ENCODE measurements at places on chromosomes 1 and 21. TPM values are rescaled to one million over a fixed set of nuclear protein-coding genes. Genes with fewer than 3 reads are reported as not detected.

- no peak for DNase-seq
Observed at GRCh38 chr1:201631037-201631436, 92.1 kb downstream of the NAV1 start.

- peak; percentile 85 for DNase-seq
Observed at GRCh38 chr1:19448491-19449439, 36.6 kb downstream of the CAPZB start.

RAB42 gene
- total RNA-seq = 1.2 TPM

DNA sequence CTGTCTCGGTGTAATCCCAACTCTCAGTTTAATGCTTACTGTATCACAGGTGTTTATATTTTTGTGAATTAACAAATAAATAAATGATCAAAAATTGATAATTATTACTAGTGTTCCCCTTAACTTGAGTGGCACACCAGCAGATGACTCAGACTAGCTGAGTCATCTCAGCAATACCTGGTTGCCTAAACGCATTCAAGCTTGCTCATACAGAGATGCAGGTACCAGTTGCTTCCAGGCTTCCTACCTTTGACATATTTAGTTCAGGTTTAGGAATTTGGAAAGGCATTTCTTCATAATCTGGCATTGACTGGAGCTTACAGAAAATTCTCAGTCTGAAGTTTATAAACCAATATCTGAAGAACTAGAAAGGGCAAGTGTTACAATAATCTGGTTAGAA, 78.9 kb upstream of the LMO4 start:
- no peak for DNase-seq

ADAM30 gene
- total RNA-seq = not detected

- no peak for DNase-seq
Observed at GRCh38 chr1:41492341-41492848, 7.9 kb upstream of the EDN2 start.

GRCh38 chr1:7860130-7860529, 7.3 kb upstream of the UTS2 start:
- no peak for DNase-seq

DNA sequence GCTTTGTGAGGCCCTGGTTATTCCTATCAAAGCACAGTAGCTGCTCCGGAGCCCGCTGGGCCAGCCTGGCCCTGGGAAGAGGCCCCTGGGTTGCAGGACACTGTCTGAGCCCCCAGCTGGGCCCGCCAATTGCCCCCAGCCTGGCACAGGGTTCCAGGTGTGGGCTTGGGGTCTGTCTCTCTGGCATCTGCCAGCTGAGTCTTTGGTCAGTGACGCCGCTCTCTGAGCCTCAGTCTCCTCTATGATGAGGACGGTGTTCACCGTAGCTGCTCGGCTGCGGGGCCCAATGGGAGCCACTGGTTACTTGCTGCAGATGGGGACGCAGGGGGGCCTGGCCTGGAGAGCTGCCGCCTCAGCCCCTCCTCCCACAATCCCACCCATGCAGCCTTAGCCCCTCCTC, 41.0 kb downstream of the TP73 start:
- DNase-seq = no peak

DNA sequence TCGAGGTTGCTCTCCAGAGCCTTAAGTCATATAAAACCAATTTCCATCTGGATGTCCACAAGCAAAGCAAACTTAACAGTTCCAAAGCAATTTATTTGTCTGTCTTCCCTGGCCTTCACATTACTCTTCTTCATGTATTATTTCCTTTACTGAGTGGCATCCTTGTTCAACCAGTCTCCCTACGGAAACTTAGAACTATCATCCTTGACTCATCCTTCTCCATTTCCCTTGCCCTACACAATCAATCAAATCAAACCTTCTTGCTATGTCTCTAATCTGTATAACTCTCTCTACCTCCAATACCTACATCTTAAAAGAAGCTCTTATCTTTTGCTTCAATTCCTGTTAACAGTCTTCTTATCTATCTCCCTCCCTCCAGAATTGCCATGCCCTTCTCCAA, 25.4 kb downstream of the EGLN1 start:
- no peak for DNase-seq

DNA sequence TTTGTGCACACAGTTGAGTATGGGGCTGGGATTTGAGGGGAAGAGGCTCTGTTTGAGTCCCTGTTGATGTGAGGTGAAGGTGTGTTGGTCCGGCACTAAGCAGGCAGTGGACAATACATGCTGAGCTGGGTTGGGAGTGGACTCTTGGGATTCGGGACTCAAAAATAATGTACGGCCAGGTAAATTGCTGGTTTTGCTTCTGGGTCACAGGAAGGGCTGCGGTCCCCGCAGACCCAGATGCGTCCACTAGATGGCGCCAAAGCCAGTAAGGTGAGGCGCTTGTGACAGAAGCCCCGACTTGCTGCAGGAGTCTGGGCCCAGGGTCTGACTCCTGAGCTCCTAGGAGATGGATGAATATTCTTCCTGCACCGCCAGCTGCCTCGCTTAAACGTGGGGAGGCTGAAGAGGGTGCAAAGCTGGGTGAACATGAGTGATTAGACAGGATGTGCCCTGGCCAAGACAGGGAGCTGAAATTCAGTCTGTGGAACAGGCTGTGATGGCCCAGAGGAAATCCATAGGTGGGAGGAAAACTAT, 61.4 kb downstream of the ACBD3 start:
- peak; percentile 78 for DNase-seq

ADAMTS1 gene
- total RNA-seq = 23.0 TPM

DNA sequence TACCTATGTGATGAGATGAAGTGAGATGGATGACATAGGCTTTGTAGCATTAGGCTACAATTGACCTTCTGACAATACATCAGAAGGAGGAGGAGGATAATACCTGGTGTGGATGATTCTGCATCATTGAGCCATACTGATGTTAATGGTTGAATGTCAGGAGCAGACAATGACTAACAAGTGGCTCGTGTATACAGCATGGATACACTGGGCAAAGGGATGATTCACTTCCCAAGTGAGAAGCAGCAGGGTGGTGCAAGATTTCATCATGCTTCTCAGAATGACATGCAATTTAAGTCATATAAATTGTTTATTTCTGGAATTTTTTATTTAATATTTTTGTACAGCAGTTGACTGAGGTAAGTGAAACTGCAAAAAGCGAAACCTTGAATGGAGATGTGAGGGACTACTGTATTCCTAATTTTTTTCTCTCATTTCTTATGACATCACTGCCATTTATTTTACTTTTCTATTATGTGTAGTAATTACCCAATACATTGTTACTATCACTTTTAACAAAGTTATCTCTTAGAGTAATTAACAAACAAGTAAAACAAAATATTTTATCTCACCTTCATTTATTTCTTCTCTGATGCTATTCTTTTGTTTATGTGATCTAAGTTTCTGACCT, 34.4 kb upstream of the COP1 start:
- peak; percentile 11 for DNase-seq

DNA sequence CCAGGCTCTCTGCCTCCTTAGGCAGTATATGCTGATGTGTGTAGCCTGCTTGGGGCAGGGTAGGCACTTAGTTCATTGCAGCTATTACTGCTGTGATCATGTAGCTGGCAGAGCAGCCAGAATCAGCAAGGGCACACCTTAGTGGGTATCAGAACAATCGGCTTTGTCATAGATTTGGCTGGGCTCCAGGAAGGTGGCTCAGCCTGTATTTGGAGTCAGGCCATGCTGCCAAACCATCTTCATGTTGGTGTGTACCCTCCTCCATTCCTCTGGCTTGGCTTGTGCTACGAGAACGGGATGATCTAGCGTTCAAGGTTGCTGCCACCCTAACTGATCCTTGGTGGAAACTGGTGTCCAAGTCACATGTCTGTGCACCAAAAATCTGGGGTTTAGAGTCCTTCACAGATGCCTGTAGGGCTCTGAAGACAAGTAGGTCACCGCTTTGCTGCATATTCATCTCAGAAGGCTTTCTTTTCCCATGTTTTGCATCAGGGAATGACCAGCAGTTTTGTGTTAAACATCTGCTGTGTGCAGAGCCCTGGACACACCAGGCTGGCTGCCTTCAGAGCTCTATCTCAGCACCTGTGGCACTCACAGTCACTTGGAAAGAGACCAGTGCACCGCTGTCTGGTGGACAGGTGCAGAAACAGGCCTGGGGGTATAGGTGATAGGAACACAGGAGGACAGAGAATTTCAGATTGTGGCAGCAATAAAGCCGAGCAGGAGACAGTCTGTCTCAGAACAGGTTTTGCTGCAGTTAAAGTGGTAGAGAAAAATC, 23.7 kb downstream of the VANGL1 start:
- DNase-seq = no peak

USH2A gene
- total RNA-seq = 0.21 TPM

- DNase-seq = no peak
Observed at GRCh38 chr1:83641206-83641658, 357.7 kb downstream of the TTLL7 start.

GRCh38 chr1:230948301-230948700, 30.4 kb downstream of the TTC13 start:
- no peak for DNase-seq

GRCh38 chr1:178516110-178516509, 3.2 kb downstream of the TEX35 start:
- DNase-seq = no peak

DNA sequence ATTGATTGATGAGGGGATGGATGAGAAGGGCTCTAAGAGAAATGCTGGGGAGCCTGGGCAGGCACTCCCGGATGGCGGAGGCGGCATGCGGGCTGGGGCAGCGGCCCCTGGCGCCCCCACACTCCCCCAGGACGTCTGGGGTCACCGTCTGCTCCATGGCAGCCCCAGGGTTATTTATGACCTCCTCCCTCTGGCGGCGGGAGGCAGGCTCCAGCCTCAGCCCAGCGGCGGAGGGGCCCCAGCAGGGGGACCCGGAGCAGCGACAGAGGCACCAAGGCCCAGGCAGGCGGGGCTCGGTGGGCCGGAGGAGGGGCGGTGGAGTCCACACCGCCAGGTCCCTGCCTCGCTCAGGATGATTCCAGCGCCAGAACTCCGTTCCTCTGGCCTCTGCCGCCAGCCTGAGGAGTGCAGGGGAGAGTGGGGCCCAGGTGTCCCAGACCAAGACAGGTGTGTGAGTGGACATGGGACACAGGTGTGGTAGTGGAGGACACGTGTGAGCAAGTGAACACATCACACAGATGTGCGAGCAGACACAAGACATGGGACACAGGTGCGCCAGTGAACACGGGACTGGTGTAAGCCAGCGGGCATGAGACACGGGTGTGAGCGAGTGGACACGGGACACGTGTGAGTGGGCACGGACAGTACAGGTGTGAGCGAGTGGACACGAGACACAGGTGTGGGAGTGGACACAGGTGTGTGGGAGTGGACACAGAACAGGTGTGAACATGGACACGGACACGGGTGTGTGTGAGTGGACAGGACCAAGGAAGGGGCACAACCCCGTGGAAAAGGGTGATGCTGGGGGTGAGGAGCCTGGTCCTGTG, 2.5 kb upstream of the SAMD11 start:
- DNase-seq = peak; percentile 81

CYP4A22 gene
- not detected for total RNA-seq

DNA sequence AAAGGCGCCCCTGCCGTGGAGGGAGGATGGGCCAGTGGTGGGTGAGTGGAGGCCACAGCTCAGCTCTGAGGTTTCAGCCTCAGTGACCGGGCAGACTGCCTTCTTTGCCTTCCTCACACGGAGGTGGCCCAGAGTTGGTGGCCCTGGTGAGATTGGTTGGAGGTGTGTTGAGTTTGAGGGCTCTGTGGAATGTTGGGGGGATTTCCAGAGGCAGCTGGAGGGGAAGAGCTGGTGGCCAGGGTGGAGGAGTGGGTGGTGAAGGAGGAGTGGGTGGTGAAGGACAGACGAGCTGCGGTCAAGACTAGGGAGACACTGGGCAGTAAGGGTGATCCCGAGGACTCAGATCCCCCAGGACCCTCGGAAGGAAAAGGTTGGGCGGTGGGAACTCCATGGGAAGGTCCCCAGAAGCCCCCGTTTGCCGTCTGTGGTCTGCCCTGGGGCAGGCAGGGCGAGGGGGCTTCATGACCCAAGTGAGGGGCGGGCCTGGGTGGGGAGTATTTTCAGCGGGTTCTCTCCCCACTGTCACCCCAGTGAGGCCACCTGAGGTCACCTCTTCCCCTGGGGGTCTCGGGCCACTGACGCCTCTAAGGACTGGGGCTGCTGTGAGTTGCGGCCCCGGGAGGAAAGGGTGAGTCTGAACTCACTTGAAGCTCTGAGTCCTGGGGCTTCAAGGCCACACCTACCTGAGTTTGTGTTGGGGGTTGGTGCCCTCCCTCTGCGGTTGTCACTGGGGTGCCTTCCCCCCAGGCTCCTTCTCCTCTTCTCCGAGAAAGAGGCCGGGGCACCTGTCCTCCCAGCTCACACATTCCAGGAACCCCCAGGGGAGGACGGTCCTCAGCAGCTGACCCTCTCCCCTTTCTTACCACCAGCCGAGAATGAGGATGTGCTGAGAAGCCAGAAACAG, 22.7 kb upstream of the PIK3CD start:
- DNase-seq = no peak

GRCh38 chr1:233245191-233245765, 50.2 kb downstream of the PCNX2 start:
- peak; percentile 41 for DNase-seq

OR2AK2 gene
- not detected for total RNA-seq

GRCh38 chr21:34545079-34545884, 33.3 kb upstream of the KCNE1 start:
- peak; percentile 81 for DNase-seq

DNA sequence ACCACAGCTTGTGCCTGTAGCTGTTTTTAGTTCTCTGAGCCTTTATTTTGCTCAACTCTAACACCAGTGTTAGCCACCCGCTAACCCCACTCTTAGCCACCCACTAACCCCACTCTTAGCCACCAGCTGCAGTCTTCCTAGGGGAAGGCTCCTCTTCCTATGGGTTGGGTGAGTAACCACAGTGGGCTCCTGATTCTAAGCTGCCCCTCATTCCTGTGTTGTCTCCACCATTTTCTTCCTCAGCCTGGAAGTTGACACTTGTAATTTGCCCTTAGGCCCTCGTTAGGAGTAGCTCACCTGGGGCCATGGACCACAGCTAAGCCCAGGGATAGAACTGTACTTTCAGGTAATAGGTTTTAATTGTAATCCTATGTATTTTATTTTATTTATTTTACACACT, 782.9 kb upstream of the TPTE start:
- DNase-seq = no peak

HRNR gene
- total RNA-seq = not detected

FMO1 gene
- 0.08 TPM for total RNA-seq

DNA sequence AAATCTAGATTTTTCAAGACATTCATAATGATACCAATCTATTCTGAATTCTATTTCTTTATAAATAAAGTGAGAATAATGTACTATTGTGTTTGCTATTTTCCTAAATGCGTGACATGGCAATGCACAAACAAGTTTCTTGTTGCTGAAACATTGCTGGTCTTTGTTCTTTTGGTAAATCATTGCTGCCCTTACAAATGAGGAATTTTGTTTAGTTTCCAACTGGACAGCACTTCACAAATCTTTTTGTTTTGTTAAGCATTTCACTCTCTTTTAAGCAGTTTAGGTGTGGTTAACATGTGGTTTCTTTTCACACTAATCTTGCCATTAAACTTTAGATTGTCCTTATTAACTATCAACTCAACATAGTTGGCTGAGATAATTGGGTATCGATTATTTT, 94.6 kb downstream of the LRRC7 start:
- DNase-seq = no peak

DNA sequence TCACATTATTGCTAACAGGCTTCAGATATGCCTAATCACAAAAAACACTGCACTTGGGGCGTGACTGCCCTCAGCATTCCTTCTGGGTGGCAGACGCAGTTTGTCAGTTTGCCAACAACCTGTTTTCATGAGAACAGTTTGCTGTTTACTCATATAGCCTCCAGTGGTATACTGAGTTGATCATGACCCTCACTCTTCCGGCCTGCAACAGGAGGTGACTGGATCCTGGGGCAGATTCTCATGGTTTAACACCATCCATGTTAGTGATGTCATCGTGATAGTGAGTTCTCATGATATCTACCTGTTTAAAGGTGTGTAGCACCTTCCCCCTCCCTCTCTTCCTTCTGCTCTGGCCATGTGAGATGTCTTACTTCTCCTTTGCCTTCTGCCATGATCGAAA, 555.2 kb downstream of the PLPP3 start:
- no peak for DNase-seq

PPIE gene
- 29.8 TPM for total RNA-seq

Data from myocyte (in vitro differentiated cells).